Activated naive CD8-positive, alpha-beta T cell treated with anti-CD3 and anti-CD28 coated beads, Interleukin-2, amount 50 U/mL, for 24 hours (primary cell): ENCODE measurements at places on chromosomes 4 and X.

GRCh38 chrX:154506483-154507332 lies 9.3 kb downstream of the FAM3A start:
- no peak for DNase-seq

GRCh38 chr4:1544861-1545281 lies 138.6 kb upstream of the NKX1-1 start:
- DNase-seq: no peak

GRCh38 chr4:150160473-150160872 lies 82.2 kb downstream of the DCLK2 start:
- no peak for DNase-seq

GRCh38 chr4:41418444-41418843 lies 119.5 kb upstream of the LIMCH1 start:
- DNase-seq: no peak

GRCh38 chr4:48297256-48297846 lies 27.7 kb upstream of the TEC start:
- no peak for DNase-seq

DNA sequence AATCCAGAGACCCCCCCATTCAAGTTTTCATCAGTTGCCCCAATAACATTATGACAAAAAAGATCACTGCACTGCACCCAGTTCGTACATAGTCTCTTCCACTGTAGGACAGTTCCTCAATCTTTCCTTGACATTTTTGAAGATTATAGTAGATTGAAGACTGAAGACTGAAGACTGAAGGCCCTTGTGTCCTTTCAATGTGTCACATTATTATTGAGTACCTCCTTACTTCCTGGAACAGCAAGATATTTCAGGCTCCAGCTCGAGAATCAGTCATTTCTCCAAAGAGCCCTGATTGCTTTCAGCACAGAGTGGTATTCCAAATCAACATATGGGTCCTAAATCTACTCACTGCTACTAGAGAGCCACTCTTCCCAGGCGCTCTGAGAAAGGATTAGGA lies 75.0 kb downstream of the MANBA start:
- DNase-seq: no peak

- DNase-seq: no peak
Observed at GRCh38 chrX:68571292-68571609, 72.4 kb downstream of the YIPF6 start.

- DNase-seq: no peak
Observed at GRCh38 chr4:141375855-141376254, 155.2 kb downstream of the ZNF330 start.

- DNase-seq: no peak
Observed at GRCh38 chr4:2044542-2045517, 14.3 kb upstream of the NAT8L start.

DNA sequence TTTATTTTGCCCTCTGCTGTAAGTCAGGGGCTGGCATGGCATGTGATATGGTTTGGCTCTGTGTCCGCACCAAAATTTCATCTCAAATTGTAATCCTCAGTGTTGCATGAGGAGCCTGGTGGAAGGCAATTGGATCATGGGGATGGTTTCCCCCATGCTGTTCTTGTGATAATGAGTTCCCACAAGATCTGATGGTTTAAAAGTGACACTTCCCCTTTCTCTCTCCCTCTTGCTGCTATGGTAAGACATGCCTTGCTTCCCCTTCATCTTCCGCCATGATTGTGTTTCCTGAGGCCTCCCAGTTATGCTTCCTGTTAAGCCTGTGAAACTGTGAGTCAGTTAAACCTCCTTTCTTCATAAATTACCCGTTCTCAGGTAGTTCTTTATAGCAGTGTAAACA lies 72.0 kb upstream of the MSX1 start:
- DNase-seq: no peak

DNA sequence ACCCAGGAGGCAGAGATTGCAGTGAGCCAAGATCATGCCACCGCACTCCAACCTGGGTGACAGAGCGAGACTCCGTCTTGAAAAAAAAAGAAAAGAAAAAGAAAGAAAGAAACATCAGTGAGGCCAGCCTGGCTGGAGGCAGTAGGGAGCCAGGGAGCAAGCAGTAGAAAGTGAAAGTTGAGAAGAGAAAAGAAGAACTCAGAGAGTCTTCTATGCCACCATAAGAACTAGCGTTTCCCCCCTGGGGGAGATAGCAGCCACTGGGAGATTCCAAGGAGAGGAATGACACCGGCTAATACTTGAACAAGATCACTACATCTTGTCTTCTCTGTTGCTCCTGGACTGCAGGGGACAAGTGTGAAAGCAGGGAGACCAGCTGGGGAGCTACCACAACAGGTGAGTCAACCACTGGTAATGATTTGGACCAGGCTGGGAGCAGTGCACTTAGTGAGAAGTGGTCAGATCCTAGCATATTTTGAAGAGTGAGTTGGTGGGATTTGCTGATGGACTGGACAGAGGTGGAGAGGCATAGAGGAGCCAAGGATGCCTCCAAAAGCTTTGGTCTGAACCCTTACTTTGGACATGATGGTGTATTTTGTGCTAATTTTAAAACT lies 33.4 kb downstream of the SLC2A9 start:
- DNase-seq: no peak

DNA sequence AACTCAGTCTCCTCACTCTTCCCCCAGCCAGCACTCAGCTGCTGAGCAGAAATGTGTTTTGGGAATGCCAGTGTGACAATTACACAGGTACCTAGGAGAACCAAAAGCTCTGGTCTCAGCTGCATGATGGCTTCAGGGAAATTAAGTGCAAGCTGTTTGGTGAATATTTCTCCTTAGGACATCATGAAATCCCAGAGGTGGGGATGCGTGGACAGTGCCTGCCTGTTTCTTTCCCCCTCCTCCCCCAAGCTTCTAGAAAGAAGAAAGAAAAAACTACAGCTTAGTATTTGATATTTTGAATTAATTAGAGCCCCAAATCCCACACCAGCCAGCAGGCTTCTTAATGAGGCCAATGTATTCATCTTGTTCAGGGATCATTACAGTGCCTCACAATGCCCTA lies 243.0 kb downstream of the IDS start:
- no peak for DNase-seq
